ENCODE measurements at places on chromosomes 2 and 18. TPM values are rescaled to one million over a fixed set of nuclear protein-coding genes. Genes with fewer than 3 reads are reported as not detected.
A peak's percentile ranks its signal among the peaks of the same experiment; 100 is the strongest.

Gene SERPINB8
- total RNA-seq, result 27.5 TPM

GRCh38 chr2:185522472-185522871 is 216.1 kb upstream of the FSIP2 start:
- DNase-seq, result no peak

DNA sequence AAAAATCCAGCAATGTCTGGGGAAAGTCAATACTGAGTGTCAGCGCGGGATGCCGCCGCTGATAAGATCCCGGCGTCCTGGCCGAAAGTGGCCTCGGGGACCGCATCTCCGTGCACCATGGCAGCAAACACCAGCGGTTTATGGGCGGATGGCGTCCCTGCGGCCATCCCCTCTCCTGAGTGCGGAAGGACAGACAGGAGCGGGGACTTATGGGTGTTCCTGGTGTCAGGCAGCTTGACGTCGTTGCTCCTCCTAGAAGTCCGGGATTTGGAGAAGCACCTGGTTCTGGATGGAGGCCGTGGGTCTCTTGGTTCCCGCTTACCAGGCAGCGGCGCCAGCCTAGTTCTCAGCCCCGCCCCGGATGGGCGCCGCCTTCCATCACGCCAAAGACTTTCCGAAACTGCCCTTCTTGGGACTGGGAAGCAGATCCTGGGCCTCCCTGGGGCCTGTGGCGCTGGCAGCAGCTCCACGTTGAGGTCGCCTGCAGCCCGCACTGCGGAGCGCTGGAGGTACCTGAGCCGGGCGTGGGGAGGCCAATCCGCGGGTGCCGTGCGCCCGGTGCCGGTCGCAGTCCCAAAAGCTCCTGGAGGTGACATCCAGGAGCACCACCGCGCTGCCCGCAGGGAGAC is 119.1 kb downstream of the CCDC74A start:
- no peak for DNase-seq

DNA sequence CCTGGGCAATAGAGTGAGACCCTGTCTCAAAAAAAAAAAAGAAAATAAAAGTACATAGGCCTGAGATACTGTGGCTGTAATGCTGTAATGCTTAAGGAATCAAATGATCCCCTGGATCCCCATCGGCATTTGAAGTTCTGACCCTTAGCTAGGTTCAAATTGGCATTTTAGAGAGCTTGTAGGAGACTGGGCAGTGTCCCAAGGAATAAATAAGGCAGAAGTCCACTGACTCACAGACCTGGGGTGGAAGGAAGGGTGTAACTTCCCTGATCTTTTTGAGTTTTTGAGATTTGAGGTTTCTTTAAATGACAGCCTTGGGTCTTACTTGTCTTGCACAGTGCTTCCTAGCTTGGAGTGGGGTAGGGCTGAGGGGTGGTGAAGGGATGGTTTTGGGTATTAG is 553.7 kb downstream of the SLC4A3 start:
- peak; percentile 69 for DNase-seq

Gene HRH4
- total RNA-seq, result not detected

DNA sequence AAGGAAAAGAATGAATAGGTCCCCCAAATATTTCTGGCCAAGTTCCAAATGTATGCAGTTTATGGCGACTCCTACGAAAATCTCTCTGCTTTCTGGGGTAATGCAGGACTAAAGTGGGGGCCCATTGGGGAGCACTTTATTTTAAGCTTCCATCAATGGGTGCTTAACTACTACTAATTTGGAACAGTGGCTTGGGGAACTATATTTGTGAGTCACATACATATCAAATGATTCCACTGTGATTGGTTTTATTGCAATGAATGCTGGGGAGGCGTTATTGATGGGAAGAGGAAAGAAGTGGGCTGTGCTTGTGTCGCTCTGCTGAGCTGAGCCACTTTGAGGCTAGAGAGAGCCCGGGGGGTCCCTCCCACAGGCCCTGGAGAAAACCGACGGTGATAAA is 560.4 kb upstream of the SALL3 start:
- DNase-seq, result no peak

DNA sequence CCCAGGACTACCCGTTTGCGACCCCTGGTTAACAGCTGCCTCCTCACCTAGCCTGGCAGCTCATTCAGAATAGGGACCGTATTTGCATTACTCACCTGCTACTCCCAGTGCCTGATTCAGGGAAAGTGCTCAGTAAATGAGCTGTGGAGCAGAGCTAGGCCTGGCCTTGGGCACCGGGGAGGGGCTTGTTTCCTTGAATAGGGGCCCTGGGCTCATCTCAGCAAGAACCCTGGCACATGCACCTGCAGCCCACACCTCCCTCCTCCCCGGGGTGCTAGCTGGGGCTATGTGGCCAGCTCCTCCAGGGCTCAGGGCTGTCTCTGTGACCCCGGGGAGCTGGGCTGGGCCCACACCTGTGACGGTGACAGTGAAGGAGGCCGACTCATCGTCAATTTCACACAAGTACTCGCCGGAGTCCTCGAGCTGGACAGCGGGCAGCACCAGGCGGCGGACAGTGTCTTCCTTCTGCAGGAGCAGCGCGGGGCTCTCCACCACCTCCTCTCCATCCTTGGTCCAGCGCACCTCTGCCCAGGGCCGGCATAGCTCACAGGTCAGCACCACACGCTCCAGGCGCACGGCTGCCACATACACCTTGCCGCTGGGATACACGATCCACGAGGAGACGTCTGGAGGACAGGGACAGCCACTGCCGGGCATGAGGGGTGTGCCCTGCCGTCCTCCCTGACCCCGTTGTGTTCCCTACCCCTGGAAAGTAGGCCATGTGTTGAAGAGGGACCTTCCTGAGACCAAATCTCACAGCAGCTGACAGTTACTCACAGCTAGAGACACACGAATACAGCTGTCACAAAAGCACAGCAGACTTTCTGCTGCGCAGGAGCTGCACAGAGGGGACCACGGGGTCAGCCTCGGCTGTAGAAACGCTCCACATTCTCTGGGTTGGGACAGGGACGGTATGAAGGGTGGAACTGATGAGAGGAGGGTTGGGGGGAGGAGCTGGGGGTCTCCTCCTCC is 9.0 kb downstream of the OBSL1 start:
- no peak for DNase-seq

DNA sequence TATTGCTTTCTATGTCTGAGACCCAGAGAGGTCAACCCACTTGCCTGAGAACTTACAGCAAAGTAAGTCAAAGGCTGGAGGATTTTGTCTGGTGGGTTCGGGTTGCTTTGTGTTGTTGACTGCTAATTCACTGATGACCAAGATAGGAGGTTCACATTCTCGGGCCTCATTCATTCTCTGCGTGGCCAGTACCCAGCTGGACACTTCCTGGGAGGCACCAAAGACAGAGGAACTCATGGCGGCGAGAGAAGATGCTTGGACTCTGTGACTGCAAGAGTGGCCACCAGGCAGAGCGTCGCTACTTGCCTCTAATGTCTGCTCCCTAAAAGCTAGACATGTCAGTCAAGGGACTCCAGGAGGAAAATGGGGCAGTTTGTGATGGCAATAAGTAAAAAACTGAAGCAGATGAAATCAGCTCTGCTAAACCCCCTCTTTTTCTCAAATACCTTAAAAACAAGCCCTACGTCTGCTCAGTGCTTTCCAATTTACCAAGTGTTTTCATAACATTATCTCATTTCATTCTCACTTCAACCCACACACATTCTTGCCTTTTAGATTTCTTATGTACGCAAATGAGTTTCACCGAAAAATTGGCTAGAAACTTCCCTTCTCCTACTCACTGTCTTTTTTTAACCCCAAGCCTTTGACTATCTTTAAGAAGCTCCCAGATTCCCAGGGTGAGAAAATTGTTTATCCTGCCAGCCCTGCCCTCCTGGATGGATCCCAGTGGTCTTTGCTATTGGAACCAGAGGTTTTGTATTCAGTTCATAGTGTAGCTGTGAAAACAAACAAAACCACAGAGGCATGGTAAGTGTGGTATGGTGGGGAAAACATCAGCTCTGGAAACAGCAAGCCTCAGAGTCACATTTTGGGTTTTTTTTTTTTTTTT is 4.9 kb upstream of the LBH start:
- no peak for DNase-seq

GRCh38 chr2:16258350-16258749 is 318.0 kb downstream of the MYCN start:
- no peak for DNase-seq

DNA sequence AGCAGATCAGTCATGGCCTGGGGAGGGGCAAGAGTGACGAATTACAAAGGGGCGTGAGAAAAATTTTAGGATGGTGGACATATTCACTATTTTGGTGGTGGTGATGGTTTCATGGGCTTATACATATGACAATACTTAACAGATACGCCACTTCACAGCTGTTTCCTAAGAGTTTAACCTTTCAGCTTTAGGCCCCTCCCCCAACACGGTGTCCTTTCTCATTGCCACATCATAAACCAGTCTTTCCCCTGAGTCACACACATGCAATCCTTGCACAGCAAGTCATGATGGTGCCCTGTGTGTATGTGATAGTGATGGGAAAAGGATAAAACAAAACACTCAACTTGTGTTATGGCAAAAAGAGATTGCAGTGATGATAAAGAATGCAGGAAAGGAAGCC is 47.6 kb upstream of the IL1R1 start:
- peak; percentile 88 for DNase-seq

Gene GBX2
- 0.96 TPM for total RNA-seq

DNA sequence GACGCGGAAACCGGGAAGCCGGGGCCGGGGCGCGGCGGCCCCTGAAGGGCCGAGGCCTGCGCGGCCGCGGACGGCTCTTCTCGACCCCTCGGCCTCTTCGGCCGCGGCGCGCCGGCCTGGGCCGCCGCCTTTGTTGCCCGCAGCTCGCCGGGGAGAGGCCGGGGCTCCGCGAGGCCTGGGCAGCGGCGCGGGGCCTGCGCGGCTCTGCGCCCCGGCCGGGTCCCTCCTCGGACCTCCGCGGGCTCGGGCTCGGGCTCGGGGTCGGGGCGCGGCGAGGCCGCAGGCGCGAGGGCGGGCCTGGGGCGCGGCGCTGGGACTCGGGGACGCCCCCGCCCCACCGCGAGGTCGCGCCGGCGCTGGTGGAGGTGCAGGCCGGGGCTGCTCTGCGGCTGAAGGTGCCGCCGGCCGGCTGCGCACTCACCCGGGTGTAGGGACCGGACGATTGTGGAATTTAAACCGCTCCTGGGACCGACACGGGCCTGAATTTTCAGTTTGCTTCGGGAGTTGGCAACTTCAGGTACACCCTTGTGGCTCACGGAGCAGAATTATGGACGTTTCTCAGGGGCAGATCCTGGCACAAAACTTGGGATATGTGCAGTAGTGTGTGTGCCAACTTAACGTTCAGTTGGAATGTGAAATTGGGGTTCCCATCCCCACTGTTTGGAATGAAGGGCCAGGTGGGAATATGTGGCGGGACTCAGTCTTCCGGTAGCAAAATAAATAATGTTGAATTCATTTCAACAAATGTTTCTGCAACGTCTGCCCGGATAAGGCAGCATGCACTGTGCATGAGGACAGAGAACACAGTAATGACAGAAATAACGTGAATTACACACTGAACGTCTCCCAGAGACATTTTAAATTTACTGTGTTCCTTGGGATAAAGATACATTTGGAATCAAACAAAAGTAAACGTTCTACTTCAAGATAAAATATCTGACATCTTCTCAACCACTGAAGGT is 787 bp downstream of the SOCS6 start:
- peak; percentile 42 for DNase-seq

DNA sequence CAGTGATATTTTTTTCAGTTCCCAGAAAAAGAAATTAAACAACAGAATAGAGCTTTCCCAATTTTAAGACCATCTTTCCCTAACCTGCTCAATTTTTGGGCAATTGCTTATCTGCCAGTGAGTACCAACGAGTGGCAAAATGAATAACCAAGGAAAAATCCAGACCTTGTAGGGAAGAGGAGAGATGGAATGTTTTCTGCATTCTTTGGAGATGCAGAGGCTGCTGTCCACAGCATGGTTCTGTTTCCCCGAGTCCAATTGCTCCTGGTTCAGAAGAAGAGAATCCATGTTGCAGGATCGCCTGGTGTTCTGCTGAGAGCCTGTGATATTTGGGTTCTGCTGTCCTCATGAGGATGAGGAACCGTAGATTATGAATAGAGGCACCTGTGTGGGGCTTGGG is 68.2 kb upstream of the MGAT5 start:
- DNase-seq, result no peak

GRCh38 chr2:40937284-40937683 is 485.4 kb upstream of the SLC8A1 start:
- DNase-seq, result no peak

- DNase-seq, result no peak
Measured at GRCh38 chr2:58967736-58968135, 726.6 kb upstream of the FANCL start.

GRCh38 chr2:198102856-198103255 is 298.5 kb downstream of the PLCL1 start:
- DNase-seq, result no peak

Gene POTEJ
- not detected for total RNA-seq

GRCh38 chr2:16931441-16931840 is 265.8 kb upstream of the CYRIA start:
- no peak for DNase-seq

DNA sequence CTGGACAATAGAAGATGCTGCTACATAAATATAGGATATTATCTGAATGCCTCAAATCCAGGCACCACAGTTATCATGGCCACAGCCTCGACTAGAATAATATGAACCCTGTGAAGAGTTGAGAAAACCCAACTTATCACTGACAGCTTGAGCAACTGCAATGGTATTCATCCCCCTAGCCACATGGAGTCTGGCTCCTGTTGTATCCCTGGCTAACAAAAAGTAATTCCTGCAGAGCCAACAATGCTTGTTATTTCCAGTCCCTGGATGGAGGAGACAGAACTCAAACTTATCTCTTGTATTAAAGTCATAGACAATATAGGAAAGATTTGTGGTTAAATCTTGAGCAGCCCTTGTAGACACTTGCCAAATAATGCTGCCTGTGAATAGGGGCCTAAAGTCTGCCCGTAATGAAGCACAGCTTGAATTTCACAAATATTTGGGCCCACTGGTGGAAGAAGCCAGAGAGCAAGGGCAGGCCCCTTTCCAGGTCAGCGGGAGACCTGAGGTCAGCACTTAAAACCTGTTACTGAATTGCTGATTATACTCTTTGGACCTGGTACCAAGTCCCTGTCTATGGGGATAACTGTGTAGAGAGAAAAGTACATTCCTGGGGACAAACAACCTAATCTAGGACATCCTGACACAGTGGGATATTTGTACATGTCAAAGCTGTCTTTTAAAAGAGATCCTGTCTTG is 28.4 kb upstream of the SUCLG1 start:
- DNase-seq, result no peak
